GM23248 (cell line): ENCODE measurements at places on chromosomes 3 and 15.

DNA sequence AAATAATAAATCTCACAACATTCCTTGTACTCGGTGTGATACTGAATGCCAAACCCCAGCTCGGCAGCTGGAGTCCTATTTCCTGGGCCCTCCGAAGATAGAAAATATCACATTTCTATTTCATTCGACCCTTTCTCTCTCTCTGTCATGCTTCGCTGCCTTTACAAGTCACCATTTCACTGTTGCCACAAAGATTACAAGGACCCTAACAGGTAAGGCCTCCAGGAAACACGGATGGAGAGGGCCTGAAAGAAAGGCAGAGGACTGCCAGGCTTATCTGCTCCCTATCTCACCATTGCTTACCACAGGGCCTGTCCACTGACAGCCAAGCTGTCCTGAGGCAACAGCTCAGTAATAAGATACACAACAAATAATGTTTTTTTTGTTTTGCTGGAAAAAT is 376.5 kb downstream of the MECOM start:
- no peak for DNase-seq

- DNase-seq: no peak
These were observed 2.2 kb downstream of the DENND4A start for GRCh38 chr15:65789759-65790425.

GRCh38 chr15:51830276-51830806 is 888 bp downstream of the TMOD3 start:
- no peak for DNase-seq

- no peak for DNase-seq
These were observed 118.3 kb downstream of the RFTN1 start for GRCh38 chr3:16395212-16395611.

- DNase-seq: no peak
These were observed 154.9 kb upstream of the WNT5A start for GRCh38 chr3:55641964-55642363.
